ENCODE measurements at places on chromosomes 4 and X. TPM values are rescaled to one million over a fixed set of nuclear protein-coding genes. Genes with fewer than 3 reads are reported as not detected.
A peak's percentile ranks its signal among the peaks of the same experiment; 100 is the strongest.

Gene CT45A1
- total RNA-seq: not detected

Gene FAM236B
- not detected for total RNA-seq

DNA sequence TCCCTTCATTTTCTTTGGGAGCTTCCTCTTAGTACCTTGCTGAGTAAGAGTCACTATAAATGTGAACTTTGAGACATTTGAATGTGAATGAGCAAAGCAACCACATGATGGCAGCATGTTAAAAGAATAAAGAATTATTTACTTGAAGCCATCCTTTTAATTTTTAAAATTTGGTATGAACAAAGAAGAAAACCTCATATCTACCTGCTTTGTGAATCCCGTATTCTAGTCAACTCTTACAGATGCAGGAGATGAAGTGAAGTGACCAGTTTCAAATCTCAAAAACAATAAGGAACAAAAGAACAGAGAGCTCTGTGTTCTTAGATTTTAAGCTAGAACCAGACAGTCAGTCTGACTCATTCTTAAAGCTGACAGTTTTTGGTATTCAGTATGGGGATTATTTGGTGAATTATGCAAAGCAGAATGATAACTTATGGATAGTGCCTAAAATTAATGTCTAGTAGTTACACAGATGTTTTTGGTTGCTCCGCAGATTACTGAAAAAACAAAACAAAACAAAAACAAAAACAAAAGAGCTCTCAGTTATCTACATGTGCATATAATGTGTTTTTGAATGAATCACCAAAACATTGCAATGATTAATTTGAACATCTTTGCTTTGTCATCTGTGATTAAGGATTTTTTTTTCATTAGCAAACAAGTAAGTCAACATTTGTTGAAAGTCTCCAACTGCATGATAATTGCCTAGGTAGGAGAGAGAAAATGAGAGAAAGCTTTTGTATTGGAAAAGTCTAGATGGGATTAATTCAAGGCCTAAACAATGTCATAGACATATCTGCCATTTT lies 48.2 kb upstream of the H2AZ1 start:
- H3K27me3 ChIP-seq: no peaks in the 10 kb centered on the region
- DNase-seq: no peak
- H3K4me3 ChIP-seq: no peak overlapping the region
- H3K27ac ChIP-seq: no peak overlapping the region
- H3K36me3 ChIP-seq: no peaks in the 10 kb centered on the region

DNA sequence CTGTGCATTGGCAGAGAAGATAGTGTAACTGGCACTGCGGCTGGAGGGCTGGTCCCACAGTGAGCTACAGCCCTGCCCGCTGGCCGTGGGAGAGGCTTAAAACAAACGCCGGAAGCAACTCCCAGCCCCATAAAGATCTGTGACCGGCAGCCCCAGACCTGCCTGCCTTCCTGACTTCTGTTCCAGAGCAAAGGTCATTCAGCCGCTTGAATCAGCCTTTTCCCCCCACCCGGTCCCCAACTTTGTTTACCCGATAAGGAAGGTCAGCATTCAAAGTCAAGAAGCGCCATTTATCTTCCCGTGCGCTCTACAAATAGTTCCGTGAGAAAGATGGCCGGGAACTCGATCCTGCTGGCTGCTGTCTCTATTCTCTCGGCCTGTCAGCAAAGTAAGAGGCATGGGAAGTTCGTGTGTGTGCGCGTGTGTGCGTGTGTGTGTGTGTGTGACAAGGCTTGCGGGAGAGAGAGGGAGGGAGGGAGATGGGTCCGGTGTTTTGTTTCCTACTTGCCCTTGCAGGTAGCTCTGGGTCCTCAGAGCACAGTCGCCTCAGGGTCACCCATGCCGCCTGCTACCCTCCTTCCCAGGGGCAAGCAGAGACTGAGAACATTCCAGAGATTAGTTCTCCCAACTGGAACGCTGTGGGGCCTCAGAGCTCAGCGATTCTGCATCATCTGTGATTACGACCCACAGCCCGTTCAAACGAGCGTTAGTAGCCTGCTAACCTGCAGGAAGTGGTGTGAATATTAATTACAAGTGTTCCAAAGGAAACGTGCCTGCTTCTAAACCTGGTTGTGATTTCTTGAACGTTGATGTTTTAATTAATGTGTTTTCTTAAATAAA lies at the start of gene MGST2:
TSS of gene MGST2 (plus strand) at position 130 of the 840 bp plus-strand sequence. CDS start at position 331, 201 bp downstream.
- peak within 1 kb of the TSS; percentile 71 for H3K4me3 ChIP-seq
- DNase-seq: no peak
- H3K27me3 ChIP-seq: no peaks in the 10 kb centered on the region
- H3K27ac ChIP-seq: peak within 1 kb of the TSS; percentile 32

DNA sequence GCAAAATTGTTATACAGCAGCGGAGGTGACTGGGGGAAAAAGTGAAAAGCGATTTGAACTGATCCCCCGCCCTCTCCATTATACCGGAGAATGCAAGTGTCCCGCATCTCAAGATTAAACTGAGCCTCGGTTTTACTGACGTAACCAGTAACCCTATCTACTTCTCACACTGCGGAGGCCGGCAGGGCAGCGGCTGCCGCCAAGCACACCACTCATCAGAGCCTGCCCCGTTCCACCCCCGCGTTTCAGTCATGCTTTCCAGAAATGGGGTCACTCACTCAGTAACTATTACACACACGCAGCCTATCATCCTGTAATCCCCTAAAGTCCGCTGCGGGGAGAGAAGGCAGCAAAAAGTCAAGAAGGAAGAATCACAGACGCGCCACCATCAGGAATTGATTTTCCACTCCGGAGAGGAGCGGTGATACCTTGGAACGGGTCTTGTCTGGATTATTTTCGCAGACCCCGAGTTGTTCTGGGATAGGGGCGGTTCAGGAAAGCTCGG lies 1.4 kb downstream of the RPS6KA3 start:
- no peaks in the 10 kb centered on the region for H3K27me3 ChIP-seq
- H3K27ac ChIP-seq: peak overlapping the region; percentile 75
- peak; percentile 16 for DNase-seq
- H3K36me3 ChIP-seq: peaks cover 2% of the 10 kb centered on the region
- peaks cover 15% of the 10 kb centered on the region for H3K4me1 ChIP-seq
- H3K4me3 ChIP-seq: peak overlapping the region; percentile 86

DNA sequence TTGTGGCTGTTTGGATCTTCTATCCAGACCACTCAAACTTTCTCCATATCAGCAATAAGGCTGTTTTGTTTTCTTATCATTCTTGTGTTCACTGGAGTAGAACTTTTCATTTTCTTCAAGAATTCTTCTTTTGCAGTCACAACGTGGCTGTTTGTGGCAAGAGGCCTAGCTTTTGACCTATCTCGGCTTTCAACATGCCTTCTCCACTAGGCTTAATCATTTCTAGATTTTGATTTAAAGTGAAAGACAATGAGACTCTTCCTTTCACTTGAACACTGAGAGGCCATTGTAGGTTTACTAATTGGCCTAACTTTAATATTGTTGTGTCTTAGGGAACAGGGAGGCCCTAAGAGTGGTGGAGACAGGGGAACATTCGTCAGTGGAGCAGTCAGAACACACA lies 19.1 kb downstream of the FGF2 start:
- H3K27me3 ChIP-seq: no peaks in the 10 kb centered on the region
- no peak overlapping the region for H3K27ac ChIP-seq
- DNase-seq: no peak
- no peak overlapping the region for H3K4me3 ChIP-seq
- no peaks in the 10 kb centered on the region for H3K36me3 ChIP-seq

- no peaks in the 10 kb centered on the region for H3K27me3 ChIP-seq
- no peak overlapping the region for H3K4me3 ChIP-seq
- DNase-seq: no peak
- H3K4me1 ChIP-seq: no peaks in the 10 kb centered on the region
These were observed 161.2 kb upstream of the WDFY3 start for GRCh38 chr4:85127653-85128052.

DNA sequence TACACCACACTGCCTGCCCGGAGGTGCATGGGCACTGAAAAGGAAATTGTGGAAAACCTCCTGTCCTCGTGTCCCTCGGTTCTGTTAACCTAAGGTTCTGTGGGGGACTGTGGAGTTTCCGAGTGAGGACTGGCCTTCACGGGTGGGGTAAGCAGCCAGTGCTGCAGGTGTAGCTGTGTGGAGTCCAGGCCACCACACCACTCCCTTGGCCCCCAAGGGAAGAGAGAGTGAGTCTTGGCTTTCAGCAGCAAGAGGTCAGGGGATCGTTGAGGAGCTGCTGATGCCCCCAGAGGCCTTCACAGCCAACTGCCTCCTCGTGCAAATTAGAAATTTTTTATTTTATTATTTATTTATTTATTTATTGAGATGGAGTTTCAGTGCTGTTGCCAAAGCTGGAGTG lies 20.4 kb downstream of the BEND4 start:
- no peaks in the 10 kb centered on the region for H3K27me3 ChIP-seq
- DNase-seq: no peak
- no peak overlapping the region for H3K4me3 ChIP-seq
- H3K36me3 ChIP-seq: no peaks in the 10 kb centered on the region
- H3K4me1 ChIP-seq: no peaks in the 10 kb centered on the region

- no peak overlapping the region for H3K27ac ChIP-seq
- peaks cover 16% of the 10 kb centered on the region for H3K27me3 ChIP-seq
- no peak overlapping the region for H3K4me3 ChIP-seq
- H3K36me3 ChIP-seq: no peaks in the 10 kb centered on the region
These were observed 3.9 kb upstream of the PDLIM5 start for GRCh38 chr4:94447754-94448411.
